Renal pelvis (tissue), 12 donors: ENCODE measurements at places on chromosomes 5 and 9. TPM values are rescaled to one million over a fixed set of nuclear protein-coding genes. Genes with fewer than 3 reads are reported as not detected.

DNA sequence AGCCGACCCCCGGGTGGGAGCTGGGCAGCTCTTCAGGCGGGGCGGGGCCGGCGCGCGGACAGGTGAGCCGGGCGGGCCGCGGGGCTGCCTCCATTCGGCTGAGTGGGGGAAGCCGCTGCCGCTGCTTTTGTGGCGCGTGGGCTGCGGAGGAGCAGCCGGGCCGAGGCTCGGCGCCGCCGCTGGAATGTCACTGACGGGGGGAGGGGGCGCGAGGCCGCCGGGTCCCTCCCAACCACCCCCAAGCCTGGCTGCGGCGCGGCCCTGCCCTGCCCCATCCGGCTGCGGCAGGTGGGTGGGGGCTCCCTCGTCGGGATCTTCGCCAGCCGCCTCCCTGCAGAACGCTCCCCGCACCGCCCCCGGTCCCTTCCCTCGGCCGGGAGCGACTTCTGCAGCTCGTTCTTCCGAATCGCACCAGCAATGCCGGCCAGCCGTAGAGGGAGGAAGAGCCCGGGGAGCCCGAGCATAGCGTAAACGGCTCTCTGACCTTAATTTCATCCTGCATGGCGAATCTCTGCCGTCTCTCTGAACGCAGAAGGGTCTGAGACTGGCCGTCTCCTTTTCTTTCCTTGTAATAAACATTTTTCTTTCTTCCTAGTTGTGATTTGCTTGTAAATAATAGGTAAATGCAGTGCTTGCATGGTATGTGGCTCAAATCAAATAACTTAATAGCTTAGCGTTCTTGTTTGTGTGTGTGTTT, 505 bp downstream of the SPTAN1 start:
- DNase-seq = peak; percentile 60

DNA sequence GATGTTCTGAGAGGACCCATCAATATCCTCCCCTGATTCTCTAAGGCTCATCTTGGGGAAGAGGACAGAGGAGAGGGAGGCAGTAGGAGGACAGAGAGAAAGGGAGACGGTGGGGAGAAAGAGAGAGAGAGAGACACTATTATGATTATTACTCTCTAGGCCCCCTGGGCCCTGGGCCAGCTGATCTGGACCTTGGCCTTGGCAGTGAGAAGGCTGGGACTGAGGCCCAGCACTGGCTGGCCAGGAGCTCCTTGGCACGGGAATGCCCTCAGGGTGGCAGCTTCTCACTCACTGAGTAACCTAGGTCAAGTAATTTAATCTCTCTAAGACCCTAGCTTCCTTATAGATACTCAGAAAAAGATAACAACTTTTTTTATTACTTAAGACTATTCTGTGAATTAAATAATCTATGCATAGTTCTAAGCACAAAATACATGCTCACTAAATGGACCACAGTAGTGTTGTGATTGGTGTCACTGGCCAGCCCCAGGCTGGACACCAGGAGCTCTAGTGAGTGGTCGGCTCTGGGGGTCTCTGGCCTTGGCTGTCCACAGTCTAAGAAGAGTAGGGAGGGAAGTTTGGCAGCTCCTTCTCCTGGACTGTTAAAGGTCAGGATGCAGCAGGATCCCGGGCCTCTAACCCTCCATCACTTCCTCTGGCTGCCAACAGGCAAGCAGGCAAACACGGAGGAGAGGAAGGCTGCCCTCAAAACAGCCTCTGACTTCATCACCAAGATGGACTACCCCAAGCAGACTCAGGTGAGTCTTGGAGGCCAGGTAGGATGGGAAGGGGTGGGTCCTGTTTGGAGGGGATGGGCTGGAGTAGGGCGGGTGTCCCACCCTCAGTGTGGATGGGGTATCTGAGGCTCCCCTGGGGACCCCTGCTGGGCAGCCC, 50.0 kb downstream of the GSN start:
- no peak for DNase-seq

DNA sequence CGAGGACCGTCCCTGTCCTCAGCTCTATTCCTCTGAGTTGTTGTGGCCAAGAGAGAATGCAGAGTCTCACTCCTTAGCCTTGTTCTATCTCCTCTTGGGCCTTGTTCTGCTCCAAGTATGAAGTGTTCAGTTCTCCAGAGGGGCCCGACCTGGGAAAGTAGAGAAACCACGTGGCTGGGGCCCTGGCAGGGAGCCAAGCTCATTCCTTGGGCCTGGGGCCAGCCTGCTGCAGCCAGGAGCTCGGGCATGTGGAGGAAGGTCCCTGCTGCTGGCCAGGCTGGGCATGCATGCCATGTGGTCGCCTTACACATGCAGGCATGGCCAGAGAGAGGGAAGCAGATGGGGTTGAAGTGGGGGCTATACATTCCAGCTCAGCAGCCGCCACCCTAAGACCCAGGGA, 60.7 kb downstream of the COL27A1 start:
- DNase-seq = peak; percentile 66

DNA sequence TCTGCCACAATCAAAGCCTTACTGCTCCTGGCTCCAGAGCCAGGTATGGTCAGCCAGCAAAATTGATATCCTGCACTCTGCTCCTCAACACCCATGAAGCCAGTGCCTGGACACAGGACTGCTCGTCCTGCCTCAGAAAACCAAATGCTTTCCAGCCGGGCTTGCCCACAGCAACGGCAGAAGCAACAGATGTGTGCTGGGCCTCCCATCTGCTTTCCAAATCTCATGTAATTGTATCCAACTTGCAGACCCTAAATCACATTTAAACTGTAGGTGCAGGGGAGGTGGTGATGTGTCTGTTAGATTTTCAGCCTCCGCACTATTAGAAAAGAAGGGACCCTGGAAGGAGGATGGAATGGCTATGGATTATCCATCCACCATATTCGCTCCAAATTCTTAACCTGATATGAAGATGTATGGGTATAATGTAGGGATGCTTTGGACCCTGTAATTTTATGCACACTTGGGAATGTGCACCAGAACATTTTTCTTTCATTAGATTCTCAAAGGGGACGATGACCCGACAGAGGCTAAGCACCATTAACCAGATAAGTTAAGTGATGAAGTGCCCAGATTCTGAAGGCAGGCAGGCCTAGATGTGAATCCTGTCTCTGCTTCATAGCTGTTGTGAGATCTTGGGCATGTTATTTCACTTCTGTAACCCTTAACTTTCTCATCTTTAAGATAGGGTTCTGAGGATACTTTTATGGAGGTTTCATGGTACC, 58.2 kb downstream of the EXOSC2 start:
- peak; percentile 66 for DNase-seq

DNA sequence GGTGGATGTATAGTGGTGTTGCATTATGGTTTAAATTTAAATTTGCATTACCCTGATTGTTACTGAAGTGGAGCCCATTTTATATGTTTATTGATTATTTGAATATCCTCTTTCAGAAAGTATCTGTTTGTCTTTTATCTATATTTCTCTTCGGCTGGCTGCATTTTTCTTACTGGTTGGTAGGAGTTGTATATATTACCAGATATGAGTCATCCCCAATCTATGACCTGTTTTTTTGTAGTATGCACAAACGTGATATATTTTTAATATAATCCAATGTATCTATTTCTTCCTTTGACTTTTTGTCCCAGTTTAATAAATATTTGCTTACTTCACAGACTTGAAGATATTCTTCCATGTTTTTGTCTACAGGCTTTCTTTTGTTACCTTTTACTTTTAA, 29.3 kb upstream of the CAMK4 start:
- DNase-seq = no peak

DNA sequence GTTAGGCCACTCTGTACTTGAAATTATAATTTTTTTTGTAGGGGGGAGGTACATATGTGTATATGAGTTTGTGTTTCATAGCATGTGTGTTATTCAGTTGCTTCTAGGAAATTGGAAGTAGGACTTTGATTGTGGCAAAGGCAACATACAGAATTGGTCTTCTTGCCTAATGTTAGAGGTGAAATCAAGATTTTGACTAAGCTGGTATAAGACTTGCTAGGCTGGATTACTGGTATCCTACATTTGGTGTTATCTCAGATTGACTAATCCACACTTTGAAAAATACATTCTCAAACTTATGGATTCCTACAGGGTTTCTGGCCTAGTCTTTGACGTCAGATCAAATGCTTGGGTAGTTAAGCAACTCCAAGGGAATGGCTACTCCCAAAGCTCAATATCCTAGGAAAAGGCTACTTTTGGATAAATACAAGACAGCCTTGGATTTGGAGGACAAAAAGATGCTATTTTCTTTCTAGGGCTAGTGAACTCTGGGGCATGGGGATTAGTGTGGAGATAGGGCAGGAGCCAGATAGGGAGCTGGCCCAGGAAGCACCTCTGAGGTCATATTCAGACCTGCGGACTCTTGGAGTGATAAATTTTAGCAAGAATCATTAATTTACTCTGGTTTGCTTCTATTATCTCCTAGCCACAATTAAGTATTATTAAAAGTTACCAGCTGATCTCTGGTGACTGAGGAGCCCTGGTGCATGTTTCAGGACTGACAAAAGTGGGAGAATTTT, 144.0 kb upstream of the RPS23 start:
- DNase-seq = no peak

DNA sequence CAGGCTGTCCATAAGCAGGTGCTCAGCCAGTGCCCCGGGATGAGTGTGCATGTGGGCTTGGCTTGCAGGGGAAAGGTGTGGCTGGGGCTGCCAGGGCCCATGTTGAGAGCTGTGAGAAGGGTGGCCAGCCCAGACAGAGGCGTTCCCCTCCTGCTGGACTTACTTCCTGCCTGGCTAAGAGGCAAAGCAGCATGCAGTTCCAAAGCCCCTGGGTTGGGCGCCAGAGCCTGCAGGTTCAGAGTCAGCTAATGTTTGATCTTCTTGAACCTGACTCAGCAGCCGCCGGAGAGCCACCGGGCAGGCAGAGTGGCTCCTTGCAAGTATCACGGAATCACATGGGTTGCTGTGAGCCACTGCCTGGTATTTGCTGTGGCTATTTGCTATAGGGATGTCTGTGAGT, 168.4 kb upstream of the MAP1B start:
- DNase-seq = no peak

DNA sequence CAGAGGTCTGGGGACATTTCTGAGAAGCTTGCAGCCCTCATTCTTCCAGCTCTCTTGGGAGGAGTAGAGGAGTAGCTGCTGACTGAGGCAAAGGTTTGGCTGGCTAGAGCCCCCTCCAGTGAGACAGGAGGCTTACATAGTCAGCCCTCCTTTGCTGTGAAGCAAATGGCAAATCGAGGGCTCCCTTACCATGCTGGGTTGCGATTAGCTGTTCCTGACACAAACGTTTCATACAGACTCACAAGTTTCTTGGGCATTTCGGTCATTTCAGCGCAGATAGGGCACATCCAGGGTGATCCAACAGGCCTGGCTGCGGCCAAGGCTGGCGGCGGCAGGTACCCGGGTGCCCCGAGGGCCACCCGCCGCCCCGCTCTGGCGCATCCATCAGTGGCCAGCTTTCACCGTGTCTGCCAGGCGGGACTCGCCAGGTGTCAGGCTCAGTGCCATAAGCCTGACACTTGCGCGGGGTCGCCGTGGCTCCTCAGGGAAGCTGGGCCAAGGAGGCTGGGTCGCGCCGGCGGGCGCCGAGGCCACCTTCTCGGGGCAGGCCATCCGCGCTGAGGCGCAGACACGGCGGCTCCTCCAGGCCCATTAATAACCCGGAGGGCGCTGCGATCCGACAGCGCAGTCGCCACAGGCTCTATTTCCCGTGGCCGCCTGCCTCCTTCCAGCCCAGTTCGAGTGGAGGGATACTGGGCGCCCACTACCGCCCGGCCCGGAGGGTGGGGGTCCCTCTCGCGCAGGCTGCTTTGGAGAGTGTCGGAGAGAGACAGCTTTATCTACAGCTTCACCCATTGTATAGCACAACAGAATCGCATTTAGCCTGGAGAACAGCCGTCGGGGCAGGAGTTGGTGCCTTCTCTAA, 9.1 kb downstream of the PRDM6 start:
- no peak for DNase-seq

GRCh38 chr9:130473566-130473965, 28.8 kb downstream of the ASS1 start:
- DNase-seq = no peak

DNA sequence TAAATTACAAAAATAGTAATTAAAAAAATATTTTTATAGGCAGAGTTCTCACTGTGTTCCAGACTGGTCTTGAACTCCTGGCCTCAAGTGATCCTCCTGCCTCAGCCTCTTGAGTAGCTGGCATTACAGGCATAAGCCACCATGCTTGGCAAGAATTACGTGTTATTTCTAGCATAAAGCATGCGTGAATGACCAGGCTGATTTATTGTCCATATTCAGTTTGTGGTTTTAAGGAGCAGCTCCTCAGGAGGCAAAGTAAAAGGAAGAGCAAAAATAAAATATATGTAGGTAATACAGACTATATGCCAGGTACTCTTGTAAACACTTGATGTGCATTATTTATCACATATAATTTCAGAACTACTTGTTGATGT, 7.1 kb upstream of the CD180 start:
- DNase-seq = no peak

GRCh38 chr5:50559955-50560354, 106.5 kb upstream of the PARP8 start:
- DNase-seq = no peak

- no peak for DNase-seq
Observed at GRCh38 chr9:91101611-91102168, 260.0 kb downstream of the AUH start.

DNA sequence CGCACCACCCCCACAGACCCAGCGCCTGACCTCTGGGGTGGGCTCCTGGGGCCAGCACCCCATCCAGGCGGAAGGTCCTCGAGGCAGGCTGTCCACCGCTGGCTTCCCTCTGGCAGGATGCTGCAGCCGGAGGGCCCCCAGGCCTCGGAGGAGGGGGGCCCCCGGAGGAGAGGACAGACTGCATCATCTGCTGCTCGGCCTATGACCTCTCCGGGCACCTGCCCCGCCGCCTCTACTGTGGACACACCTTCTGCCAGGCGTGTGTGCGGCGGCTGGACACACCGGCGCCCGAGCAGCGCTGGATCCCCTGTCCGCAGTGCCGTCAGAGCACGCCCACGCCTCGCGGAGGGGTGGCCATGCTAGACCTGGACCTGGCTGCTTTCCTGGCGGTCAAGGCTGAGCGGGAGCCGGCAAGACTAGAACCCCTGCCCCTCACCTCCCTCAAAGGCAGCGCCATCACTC, 1.2 kb downstream of the RNF224 start:
- DNase-seq = no peak

GRCh38 chr5:151741678-151742423, 16.6 kb downstream of the ATOX1 start:
- DNase-seq = no peak

GRCh38 chr5:22965960-22966359, 112.8 kb upstream of the CDH12 start:
- no peak for DNase-seq

TLX3 gene
- polyA plus RNA-seq = not detected

ITK gene
- 0.33 TPM for polyA plus RNA-seq

DOCK8 gene
- polyA plus RNA-seq = 12.9 TPM

WWC1 gene
- 77.3 TPM for polyA plus RNA-seq

ADGRV1 gene
- 15.4 TPM for polyA plus RNA-seq

ADAMTSL2 gene
- 1.5 TPM for polyA plus RNA-seq

EPB41L4A gene
- 21.4 TPM for polyA plus RNA-seq

NME5 gene
- 26.5 TPM for polyA plus RNA-seq

SLC34A1 gene
- 249 TPM for polyA plus RNA-seq

CENPH gene
- polyA plus RNA-seq = 22.0 TPM

SAP30L gene
- 48.0 TPM for polyA plus RNA-seq
